ENCODE measurements at places on chromosomes 3 and 15.

GRCh38 chr15:58951388-58952007 is 18.0 kb upstream of the SLTM start:
- no peak for DNase-seq

DNA sequence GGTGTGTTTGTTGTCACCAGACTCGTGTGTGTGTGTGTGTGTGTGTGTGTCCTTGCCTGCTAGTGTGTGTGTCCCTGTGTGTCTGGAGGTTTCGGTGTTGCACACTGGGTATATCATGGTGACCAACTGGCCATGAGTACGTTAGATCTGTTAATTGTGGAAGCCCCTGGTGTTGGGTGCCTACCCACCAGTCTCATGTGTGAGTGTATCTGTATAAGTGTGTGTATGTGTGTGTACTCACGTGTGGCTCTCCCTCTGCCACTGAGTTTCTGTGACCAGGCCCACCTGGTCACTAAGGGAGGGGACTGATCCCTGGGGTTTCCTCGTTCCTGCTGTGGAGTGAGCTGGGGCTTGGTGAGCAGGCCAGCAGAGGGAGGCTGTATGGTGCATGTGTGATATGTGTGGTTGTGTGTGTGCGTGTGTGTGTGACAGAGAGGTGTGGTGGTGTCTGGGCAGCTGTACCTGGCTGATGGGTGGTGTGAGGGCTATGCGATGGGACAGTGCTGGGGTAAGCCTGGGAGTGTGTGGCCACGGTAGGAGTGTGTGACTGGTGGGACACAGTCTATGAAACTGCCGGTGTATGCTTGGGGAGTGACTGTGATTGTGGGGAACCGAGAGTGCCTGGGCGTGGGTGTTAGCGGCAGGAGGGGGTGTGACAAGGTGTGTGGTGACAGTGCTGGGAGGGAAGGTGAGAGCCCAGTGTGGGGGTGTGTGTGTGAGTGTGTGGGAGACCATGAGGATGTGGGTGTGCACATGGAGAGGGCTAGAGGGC is 1.8 kb downstream of the PRKCD start:
- DNase-seq = no peak

DNA sequence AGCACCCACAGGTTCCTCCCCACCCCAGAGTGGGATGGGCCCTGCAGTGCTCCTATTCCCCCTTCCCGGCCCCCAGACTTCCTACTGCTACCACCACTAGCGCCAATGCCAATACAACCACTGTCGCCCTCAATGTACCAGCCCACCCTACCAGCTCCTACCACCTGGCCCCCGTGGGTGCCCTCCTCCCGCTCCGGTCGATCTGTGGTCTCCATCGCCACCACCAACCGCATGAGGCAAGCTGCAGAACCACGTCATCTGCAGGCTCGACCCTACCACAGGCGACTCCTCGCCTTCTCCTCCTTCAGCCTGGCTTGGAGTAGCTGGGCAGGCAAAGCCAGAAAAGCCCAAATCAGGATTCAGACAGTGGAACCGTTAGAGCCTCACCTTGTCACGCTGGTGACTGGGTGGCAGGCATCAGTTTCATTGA is 179.3 kb downstream of the POTEB3 start:
- DNase-seq = peak; percentile 20

DNA sequence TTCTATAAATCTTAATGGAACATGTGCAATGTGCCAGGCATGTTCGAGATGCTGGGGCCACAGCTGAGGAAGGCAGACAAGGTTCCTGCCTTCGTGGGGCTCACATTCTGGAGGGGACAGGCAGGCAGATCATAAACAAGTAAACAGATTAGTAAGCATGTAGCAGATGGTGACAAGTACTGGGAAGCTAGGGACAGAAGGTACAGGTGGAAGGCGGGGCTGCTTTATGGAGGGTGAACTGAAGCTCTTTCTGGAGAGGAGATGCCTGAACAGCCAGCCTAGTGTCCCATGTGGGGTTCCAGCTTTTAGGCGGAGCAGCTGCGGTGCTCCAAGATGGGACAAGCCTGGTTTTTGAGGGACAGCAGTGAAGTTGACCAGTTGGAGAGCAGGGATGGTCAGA is 74.7 kb upstream of the SNRK start:
- DNase-seq = no peak

DNA sequence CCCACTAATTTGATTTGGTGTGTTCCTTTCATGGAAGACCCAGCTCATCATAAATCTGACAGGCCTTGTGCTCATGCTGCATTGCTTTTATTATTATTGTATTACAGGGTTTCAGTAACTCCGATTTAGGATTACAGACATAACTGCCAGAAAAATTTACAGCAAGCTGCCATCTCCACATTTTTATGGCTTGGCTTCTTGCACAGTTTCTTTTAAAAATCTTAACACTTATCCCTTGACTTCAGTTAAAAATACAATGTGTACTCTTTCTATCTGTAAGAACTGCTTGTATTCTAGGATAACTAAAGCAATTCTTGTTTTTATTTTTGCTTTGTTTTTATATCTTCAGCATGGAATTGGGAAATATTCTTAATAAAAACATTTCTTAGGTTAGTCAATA is 612.2 kb downstream of the DIPK2A start:
- DNase-seq = no peak

GRCh38 chr15:68730471-68730919 is 90.2 kb downstream of the ANP32A start:
- DNase-seq = no peak

GRCh38 chr3:126413693-126414080 is 19.0 kb downstream of the CFAP100 start:
- DNase-seq = no peak

- DNase-seq = no peak
Observed at GRCh38 chr15:60928970-60929369, 300.1 kb downstream of the RORA start.

DNA sequence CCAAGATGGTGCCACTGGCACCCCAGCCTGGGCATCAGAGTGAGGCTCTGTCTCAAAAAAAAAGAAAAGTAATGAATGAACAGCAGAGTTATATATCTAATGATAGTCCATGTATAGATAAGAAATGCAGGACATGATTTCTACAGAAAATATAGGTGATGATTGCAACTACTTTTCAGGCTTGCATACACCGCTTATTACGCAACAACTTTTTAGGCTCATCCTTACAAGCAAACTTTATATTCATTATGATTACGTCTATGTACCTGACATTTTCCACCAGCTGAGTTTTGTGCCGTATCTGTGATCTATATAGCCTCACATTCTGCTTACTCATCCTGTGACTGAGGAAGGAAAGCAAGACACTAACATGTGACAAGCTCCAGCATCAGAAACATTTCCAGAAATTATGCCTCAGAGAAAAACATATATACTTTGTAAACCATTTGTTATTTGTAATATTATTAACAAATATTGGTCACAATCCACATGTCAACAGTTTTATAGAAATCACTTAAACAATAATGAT is 906.3 kb downstream of the ZPLD1 start:
- DNase-seq = no peak

- DNase-seq = no peak
Observed at GRCh38 chr3:78050276-78051065, 1010.6 kb downstream of the ROBO2 start.

GRCh38 chr15:74406992-74407705 is 26.6 kb downstream of the SEMA7A start:
- DNase-seq = no peak

DNA sequence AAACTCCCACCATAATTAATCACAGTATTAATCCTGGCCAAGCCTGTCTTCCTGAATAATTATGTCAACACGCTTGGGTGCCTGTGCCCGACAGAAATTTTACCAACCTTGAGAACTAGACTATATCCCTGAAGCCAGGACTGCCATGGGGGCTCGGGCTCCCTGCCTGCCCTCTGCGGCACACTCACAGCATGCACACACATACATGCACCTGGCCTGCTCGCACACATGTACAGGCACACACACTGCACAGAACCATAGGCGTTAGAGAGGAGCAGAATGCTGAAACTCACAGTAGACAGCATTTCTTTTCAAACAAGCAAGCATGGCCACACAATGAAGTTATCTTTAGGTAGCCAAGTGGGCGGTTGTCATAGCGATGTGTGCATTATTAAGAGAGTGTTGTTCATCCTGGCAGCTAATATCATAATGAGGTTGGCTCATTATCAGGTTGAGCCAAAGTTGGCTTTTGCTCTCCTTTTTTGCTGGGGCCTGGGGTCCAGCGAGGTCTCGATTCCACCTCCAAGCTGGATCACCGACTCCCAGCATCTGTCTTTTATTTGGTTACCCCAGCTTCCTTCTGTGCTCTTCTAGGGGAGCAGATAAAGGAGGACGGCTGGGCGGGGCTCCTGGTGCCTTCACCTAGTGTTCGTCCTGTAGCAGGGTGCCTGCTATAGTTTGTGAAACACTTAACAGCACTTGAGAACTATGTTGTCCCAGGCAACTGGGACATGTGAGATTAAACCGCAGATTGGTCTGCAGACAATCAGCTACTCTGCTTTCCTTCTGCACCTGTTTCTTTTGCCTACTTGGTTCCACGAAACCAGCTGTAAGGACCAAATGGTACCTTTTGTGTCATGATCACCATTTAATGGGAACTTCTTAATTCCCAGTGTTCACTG is 91.4 kb downstream of the ZNF621 start:
- DNase-seq = no peak

GRCh38 chr3:168273036-168273435 is 177.3 kb upstream of the GOLIM4 start:
- DNase-seq = no peak

DNA sequence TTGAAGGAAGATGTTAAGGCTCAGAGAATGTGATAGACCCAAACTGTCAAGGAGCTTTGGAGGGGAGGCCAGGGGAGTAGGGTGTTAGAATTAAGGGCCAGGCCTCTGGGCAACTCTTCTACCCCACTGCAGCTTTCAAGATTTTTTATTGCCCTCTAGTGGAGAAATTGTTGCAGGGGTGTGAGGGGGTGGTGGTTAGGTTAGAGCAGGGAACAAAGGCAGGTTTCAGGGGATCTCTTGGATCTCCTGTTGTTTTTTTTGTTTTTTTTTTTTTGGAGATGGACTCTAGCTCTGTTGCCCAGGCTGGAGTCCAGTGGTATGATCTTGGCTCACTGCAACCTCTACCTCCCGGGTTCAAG is 1.4 kb upstream of the SEC13 start:
- no peak for DNase-seq

- DNase-seq = no peak
Observed at GRCh38 chr15:72534523-72534922, 60.4 kb downstream of the ARIH1 start.

DNA sequence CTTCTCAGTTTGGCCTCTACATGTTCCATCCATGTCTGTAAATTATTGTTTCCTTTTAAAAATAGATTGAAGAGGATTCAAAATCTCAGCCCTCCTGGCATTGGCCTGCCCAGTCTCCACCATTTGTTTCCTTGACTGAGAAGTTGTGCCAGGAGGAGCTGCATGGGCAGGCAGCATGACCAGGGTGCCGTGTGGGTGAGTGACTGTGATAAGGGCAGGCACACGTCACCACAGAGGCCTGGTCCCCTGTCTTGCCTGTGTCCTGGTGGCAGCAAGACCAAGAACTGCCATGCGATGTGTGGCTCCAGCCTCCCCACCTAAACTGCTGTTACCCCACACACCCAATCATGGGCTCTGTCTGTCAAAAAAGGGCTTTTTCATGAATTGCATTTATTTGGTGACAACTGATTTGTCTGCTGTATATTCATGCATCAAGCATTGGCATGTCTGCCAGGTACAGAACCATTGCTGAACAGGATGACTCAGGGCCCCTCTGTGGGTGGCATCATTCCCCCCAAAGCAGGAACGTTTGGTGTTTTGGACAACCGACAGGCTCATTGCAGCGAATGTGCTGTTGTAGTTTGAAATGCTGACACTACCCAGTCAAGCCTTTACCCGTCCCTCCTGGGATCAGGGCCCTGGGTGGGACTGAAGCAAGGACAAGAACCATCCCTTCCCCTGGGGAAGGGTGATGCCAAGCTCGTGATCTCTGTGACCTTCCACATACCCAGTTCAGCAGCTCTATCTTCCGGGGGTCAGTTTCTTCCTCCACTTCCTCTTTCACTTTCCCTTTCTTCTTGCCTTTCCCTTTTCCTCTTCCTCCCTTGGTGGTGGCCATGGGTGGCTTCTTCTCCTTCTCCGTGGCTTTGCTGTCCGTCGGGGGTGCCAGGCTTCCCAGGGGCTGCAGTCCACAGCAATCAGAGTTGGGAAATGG is 51.6 kb downstream of the TRPM1 start:
- no peak for DNase-seq

- no peak for DNase-seq
Observed at GRCh38 chr3:160052385-160053047, 63.9 kb downstream of the IL12A start.

- no peak for DNase-seq
Observed at GRCh38 chr3:13577181-13578121, 28.5 kb downstream of the FBLN2 start.

DNA sequence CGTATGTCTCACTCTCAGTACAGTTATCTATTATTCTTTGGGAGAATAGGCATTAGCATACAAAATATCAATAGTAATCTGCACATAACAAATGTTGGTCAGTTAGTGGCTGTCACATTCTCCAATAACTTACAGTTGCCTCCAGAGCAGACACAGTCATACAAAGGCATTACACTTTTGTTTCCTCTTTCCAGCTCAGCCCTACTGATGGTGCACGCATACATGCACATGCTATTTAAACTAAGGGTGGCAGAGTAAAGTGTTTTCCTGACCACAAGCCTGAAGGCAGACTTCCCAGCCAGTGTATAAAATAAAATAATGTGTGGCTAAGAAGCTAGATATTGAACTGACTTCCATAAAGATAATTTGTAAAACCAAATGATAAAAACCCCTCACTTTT is 47.6 kb downstream of the PHLDB2 start:
- DNase-seq = no peak

DNA sequence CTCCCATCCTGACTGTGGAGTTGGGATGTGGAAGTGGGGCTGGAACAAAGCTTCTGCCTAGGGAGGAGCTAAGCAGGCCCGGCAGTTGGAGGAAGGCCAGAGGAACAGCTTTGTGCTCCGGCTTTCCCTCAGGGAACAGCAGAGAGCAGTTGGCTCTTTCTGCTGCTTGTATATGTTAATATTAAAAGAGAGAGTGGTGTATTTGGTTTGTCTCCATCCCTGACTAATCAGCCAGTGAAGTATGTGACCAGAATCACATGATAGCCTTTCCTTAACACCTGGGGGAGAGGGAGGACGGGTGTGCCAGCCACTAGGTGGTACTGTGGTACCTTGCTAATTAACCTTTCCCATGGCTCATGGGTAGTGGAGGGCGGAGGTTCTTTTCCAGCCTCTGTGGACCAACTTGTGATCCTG is 10.0 kb downstream of the EIF2B5 start:
- peak; percentile 45 for DNase-seq
